H4 (cell line): ENCODE measurements at places on chromosomes 12 and 14. TPM values are rescaled to one million over a fixed set of nuclear protein-coding genes. Genes with fewer than 3 reads are reported as not detected.
A peak's percentile ranks its signal among the peaks of the same experiment; 100 is the strongest.

DNA sequence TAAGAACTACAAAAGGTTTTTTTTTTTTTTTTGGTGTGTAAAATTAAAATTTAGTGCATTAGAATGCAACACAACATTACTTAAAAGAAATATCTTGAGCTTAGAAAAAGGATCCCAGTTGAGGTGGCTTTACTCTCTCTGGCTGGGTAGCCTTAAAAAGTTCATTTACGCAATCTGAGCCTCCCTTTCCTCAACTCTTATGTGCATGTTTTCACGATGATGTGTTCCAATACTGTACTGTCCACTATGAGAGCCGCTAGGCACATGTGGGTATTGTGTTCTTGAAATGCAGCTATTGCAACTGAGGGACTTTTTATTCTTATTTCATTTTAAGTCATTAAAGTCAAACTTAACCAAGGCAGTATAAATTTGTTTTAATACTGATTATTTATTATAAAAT lies 460.9 kb upstream of the SYT1 start:
- no peak for DNase-seq

The OVCH1 gene
- not detected in 2 replicates for total RNA-seq

GRCh38 chr14:99128185-99128584 lies 143.8 kb downstream of the BCL11B start:
- DNase-seq: no peak

The PLCZ1 gene
- total RNA-seq: not detected in 2 replicates

DNA sequence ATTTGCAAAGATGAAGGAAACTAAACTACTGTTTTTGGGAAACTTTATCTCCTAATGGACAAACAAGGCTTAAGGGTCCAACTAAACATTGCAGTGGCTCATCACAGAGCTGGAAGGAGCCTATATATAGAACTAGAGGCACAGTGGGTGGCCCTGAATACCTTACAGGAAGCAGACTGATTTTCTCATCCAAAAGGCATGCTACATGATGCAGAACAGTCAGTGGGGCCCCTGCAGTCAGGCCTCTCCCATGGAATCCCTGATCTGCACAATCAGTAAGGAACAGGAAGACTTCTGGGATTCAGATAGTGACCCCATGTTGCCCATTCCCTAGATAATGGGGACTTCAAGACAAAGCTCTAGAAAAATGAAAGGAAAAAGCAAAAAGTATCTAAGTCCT lies 1.9 kb upstream of the LLPH start:
- peak; percentile 42 for DNase-seq

The GALNT9 gene
- 1.2 and 1.7 TPM in 2 replicates for total RNA-seq

GRCh38 chr14:104134061-104134965 lies 4.1 kb upstream of the KIF26A start:
- no peak for DNase-seq

The WDR89 gene
- total RNA-seq: 10.1 and 10.9 TPM in 2 replicates

DNA sequence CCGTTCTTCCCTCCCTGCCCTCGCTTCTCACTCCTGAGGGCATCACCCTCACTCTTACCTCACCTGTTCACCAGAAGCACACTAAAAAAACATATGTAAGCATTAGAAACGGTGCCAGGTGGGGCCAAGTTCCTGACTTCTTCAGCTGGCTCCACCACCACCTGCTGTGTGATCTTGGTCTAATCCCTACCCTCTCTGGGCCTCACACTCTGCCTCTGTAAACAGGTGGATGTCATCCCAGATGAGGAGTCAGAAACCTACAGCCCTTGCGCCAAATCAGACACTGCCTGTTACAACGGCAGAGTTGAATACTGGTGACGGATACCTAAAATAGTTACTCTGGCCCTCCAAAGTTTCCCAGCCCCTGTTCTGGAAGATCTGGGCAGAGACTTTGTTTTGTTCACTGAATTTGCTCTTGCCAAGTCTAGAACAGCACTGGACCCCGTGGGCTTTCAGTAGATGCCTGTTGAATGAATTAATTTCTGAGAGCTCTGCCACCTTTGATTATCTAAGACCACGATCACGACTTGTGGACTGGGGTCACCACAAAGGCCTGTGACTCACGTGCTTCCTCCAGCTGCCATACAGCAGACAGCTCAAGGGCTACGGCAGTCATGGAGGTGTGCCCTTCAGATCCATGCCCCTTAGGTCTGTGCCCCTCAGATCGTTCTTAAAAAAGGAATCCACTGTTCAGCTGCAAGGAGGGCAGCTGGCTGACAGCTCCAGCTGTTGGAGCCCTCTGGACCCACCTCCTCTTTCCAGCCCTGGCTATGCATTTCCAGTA lies 71.9 kb downstream of the GSC start:
- no peak for DNase-seq

The AQP2 gene
- not detected in 2 replicates for total RNA-seq

DNA sequence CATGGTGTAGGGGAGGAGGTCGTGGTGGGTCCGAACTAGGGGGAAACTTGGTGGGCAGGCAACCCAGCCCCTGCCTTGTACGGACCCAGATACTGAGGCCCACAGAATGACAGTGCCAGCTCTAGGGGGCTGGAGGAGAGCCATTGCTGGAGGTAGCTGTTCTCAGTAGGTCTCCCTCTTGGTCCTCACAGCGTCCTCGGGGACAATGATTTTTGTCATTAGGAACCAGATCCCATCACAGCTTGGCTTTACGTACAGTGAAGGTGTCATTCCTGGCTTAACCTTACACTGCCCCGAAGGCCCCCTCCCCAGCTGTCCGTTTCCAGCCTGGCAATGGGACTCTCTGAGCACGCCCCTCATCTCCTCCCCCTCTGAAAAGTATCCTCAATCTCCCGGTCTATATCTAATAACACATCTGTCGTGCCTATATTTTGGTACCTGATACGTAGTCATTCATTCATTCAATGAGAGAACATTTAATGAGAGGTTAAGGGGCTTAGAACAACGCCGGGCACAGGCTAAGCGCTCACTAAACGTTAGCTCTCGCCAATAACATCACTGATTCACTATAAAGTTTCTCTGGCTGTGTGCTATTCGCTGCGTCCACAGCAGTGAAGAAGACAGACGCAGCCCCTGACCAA lies 597 bp upstream of the DYNC1H1 start:
- no peak for DNase-seq

The CREBL2 gene
- total RNA-seq: 29.9 and 35.4 TPM in 2 replicates

- no peak for DNase-seq
These were observed 831.5 kb downstream of the GALC start for GRCh38 chr14:87161502-87161901.

The LRP1-AS gene
- total RNA-seq: not detected in 2 replicates

The ACRBP gene
- total RNA-seq: not detected in 2 replicates

The C14orf132 gene
- 7.4 and 9.4 TPM in 2 replicates for total RNA-seq

The METAP2 gene
- total RNA-seq: 99.1 and 118 TPM in 2 replicates

The KRT75 gene
- total RNA-seq: 0.12 TPM in 1 of 2 replicates, not detected in the other

DNA sequence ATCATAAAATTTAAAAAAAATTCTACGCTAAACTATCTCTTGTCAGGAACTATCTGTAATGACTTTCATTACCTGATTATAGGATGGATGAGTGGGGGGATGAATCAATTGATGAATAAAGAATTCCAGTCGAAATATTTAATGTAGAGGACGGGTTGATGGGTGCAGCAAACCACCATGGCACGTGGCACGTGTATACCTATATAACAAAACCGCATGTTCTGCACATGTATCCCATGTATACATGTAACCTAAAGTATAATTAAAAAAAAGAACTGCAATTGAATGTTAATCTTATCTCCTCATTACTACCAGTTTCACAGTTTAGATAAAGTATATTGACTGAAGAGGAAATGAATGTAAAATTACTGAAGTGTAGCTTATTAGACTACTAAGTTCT lies 23.4 kb downstream of the LRRIQ1 start:
- no peak for DNase-seq

The AQP6 gene
- 0.10 TPM in 1 of 2 replicates, not detected in the other for total RNA-seq

The MUCL1 gene
- total RNA-seq: not detected in 2 replicates

The BDKRB2 gene
- total RNA-seq: 4.5 and 5.4 TPM in 2 replicates

DNA sequence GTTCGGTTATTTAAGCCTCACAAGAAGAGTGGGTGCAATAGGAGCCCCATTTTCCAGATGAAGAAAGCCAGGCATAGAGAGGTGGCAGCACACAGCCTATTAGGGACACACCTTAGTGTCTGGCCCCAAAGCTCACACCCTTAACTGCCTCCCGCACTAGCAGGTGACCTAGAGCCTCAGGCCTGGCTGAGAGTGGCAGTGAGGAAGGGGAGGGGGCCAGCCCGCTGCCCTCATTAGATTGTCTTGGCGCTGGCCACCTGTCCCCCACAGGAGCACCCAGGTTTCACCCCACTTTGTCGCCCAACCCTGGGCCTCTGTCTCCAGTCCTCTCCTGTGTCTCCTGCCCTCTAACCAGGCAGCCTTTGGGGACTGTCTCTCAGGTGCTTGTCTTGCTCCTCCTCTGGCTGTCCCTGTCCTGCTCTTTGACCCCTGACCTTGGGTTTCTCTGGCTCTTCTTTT lies 18.5 kb upstream of the PGF start:
- DNase-seq: no peak

DNA sequence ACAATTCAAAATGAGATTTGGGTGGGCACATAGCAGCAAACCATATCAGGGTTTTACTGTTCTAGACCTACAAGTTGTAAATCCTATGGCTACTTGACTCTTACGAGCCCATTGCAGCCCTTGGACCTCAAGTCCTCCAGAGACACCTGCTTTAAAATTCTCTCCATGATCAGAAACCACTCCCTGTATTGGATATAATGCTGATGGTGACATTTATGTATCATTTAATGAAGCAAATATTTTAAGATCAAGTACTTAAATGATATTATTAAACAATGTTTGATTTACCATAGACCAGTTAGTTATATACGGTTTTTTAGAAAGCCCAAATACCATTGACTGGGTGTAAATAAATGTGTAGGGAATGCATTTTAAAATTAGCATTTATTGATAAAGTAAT lies 24.2 kb downstream of the AMDHD1 start:
- no peak for DNase-seq

The ERC1 gene
- total RNA-seq: 7.2 and 11.3 TPM in 2 replicates

- no peak for DNase-seq
These were observed 18.7 kb downstream of the PTHLH start for GRCh38 chr12:27953817-27954216.

- DNase-seq: no peak
These were observed 116.2 kb upstream of the TMEM260 start for GRCh38 chr14:56463271-56463890.

The SLC39A5 gene
- not detected in 2 replicates for total RNA-seq

The LPAR5 gene
- total RNA-seq: 0.04 TPM in 1 of 2 replicates, not detected in the other
